ENCODE measurements at places on chromosomes 7 and 10. TPM values are rescaled to one million over a fixed set of nuclear protein-coding genes. Genes with fewer than 3 reads are reported as not detected.

- H3K27ac ChIP-seq = peak overlapping the region; percentile 94
- H3K4me1 ChIP-seq = peaks cover 85% of the 10 kb centered on the region
- no peaks in the 10 kb centered on the region for H3K27me3 ChIP-seq
Measured at GRCh38 chr7:73997056-73997455, 30.9 kb upstream of the ELN start.

- H3K27ac ChIP-seq = no peak overlapping the region
- no peaks in the 10 kb centered on the region for H3K4me1 ChIP-seq
- no peak overlapping the region for H3K4me3 ChIP-seq
- DNase-seq = no peak
- H3K27me3 ChIP-seq = no peaks in the 10 kb centered on the region
- peaks cover 2% of the 10 kb centered on the region for H3K36me3 ChIP-seq
Measured at GRCh38 chr7:14293434-14293833, 304.0 kb upstream of the ETV1 start.

GRCh38 chr7:139092090-139092796 lies 17.3 kb downstream of the ZC3HAV1 start:
- no peaks in the 10 kb centered on the region for H3K27me3 ChIP-seq
- H3K27ac ChIP-seq = no peak overlapping the region
- peaks cover 25% of the 10 kb centered on the region for H3K4me1 ChIP-seq
- peaks cover 13% of the 10 kb centered on the region for H3K36me3 ChIP-seq
- no peak overlapping the region for H3K4me3 ChIP-seq

GRCh38 chr7:21939136-21939857 lies 6.4 kb downstream of the CDCA7L start:
- H3K36me3 ChIP-seq = peaks cover 9% of the 10 kb centered on the region
- H3K4me1 ChIP-seq = peaks cover 31% of the 10 kb centered on the region
- DNase-seq = no peak
- H3K27me3 ChIP-seq = no peaks in the 10 kb centered on the region
- no peak overlapping the region for H3K27ac ChIP-seq

- peaks cover 5% of the 10 kb centered on the region for H3K27me3 ChIP-seq
- H3K4me3 ChIP-seq = no peak overlapping the region
- peaks cover 3% of the 10 kb centered on the region for H3K36me3 ChIP-seq
- no peak overlapping the region for H3K27ac ChIP-seq
- DNase-seq = no peak
- peaks cover 17% of the 10 kb centered on the region for H3K4me1 ChIP-seq
Measured at GRCh38 chr7:33716581-33717477, 188.5 kb upstream of the BMPER start.

GRCh38 chr10:89649051-89649450 lies 4.0 kb upstream of the PANK1 start:
- H3K27ac ChIP-seq = no peak overlapping the region
- no peak overlapping the region for H3K4me3 ChIP-seq
- no peak for DNase-seq
- no peaks in the 10 kb centered on the region for H3K27me3 ChIP-seq
- peaks cover 18% of the 10 kb centered on the region for H3K4me1 ChIP-seq
- no peaks in the 10 kb centered on the region for H3K36me3 ChIP-seq

GRCh38 chr7:50853311-50853710 lies 70.6 kb upstream of the GRB10 start:
- no peak overlapping the region for H3K4me3 ChIP-seq
- no peaks in the 10 kb centered on the region for H3K4me1 ChIP-seq
- H3K36me3 ChIP-seq = no peaks in the 10 kb centered on the region
- no peak overlapping the region for H3K27ac ChIP-seq

DNA sequence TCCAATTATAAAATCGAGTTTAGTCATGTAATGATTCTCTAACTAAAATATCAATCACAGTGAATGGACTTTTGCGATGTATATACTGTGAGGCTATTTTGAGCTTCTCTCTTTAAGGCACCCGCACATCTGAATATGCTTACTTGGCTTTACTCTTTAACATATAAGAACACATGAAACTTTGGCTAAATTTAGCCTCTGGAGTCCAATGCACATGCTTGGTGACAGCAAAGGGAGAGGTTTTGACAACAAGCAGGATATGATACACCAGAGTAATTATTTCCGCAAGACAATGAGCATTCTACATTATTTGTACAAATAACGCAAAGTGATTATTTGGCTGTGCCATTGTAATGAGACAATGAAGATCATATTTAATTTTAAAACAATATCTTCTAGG lies 72.4 kb downstream of the ARID5B start:
- peaks cover 59% of the 10 kb centered on the region for H3K4me1 ChIP-seq
- peaks cover 4% of the 10 kb centered on the region for H3K36me3 ChIP-seq
- DNase-seq = no peak

DNA sequence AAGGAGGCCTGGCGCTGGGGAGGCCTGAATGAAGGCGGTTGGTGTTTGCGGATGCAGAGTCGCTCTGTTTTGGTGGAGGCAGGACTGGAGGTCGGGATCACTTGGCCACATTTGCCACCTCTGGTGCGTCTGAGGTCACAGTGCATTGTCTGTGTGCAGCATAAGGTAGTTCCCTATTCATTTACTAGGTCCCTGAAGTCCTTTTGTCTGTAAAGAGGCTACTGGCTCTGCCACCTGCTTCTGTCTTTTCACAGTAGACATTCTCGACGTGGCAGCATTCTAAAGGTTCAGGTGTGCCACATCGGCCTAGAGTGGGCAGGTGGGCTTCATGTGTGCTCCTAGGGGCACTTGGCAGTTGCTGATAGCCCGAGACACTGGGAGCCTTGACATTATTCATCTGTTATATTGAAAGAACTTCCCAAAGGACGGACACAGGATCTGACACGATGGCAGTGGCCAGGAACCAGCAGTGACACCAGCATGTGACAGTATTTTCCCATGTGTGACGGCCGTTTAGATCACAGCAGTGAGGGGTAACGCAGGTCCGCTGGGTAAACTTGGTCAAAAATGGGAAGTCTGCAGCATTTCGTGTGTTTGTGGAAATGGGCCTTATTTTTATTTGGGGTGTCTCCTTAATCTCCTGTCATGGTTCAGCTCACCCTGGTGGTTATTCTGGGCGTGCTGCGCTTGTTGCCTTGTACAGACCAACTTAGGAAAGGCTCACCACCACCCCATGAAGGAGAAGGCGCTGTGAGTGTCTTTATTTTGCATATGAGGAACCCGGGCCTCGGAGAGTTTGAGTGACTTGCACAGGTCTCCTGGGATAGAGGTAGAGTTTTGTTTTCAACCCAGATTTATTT lies 5.9 kb downstream of the MGMT start:
- H3K27ac ChIP-seq = no peak overlapping the region
- no peak overlapping the region for H3K4me3 ChIP-seq
- H3K27me3 ChIP-seq = no peaks in the 10 kb centered on the region
- H3K4me1 ChIP-seq = no peaks in the 10 kb centered on the region
- no peak for DNase-seq

DNA sequence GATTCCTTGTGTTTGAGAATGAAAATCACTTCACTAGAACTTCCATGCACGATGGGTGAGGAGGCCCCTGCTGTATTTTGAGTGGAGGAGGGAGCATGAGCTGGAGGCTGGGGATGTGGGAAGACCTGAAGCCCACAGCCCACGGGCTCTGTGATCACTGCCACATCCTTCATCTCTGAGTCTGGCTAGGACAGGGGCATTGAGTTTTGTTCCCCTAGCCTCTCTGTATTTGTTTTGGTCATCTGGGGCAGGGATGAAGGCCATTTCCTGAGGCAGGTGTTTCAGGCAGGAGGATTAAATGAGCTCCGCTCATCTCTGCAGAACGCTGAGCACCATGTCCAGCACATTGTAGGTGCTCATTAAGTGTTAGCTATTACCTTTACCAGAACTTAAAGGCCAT lies 293.6 kb downstream of the GLRX3 start:
- H3K27ac ChIP-seq = no peak overlapping the region
- no peaks in the 10 kb centered on the region for H3K36me3 ChIP-seq
- H3K4me3 ChIP-seq = no peak overlapping the region
- H3K4me1 ChIP-seq = no peaks in the 10 kb centered on the region
- no peaks in the 10 kb centered on the region for H3K27me3 ChIP-seq

DNA sequence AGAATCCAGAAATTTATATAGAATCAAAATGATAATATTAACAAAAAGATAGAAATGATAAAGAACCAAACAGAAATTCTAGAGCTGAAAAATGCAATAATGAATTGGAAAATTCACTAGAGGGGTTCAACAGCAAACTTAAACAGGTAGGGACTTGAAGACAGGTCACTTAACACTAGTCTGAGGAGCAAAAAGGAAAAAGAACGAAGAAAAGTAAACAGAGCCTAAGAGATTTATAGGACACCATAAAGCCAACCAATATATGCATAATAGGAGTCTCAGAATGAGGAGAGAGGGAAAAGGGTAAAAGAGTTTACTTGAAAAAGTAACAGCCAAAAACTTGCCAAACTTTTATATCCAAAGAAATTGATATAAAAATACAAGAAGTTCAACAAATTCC lies 44.3 kb upstream of the RET start:
- H3K27me3 ChIP-seq = peaks cover 9% of the 10 kb centered on the region
- no peaks in the 10 kb centered on the region for H3K36me3 ChIP-seq
- no peaks in the 10 kb centered on the region for H3K4me1 ChIP-seq

DNA sequence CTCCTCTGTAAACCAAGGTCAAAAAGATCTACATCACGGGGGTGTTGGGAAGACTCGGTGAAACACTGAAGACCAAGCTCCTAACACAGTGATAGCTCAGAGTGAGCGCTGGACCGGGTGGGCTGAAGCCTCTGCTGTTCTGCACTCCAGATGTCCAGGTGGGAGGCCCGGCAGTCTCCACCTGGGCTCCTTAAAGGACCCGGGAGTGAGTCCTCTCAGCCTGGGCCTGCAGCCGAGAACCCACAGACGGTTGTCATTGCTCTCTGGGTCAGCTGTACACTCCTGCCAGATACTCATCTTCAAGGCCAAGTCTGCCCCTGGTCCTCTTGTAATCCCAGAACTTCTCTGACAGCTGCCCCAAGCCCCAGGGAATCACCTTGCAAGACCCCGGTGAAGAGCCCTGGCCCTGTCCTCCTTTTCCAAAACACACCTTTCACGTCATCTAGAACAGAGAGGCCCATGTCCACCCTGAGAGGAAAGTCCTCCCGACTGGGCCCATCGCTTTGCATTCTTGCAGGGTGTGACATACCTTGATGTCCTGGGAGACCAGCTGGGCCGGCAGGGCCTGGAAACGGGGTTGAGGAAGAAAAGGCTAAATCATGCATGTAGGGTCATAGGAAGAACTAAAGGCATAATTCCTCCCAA lies 43.7 kb downstream of the COL17A1 start:
- H3K27ac ChIP-seq = no peak overlapping the region
- H3K36me3 ChIP-seq = no peaks in the 10 kb centered on the region
- H3K4me3 ChIP-seq = no peak overlapping the region
- no peak for DNase-seq
- H3K4me1 ChIP-seq = no peaks in the 10 kb centered on the region
- H3K27me3 ChIP-seq = no peaks in the 10 kb centered on the region

DNA sequence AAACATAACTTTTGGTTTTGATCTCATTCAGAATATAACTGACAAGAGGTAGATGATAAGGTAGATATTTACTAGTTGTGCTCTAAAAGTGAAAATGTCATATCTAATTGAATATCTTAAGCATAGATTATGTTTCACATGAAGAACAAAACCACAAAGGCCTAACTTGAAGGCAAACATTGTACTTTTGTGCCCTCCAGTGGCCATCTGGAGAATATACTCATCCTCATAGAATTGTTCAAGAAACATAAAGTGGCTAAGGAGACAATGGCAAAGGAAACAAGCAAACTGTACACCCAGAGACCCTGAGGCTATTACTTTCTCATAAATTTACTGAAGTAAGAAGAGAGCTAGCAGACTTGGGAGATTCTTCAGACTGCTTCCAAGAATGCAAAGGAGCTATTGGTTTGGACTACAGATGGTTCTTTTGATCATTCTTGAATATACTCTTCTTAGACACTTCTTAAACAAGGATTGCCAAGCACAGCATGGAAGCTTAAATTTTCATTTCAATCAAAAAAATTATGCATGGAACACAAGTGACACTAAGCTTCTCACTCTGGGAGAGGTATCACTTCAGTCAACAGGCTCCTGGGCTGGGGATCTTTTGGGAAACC lies 98.2 kb upstream of the DKK1 start:
- peaks cover 27% of the 10 kb centered on the region for H3K4me1 ChIP-seq
- H3K36me3 ChIP-seq = no peaks in the 10 kb centered on the region
- DNase-seq = no peak
- no peaks in the 10 kb centered on the region for H3K27me3 ChIP-seq

LRRD1 gene
- total RNA-seq = not detected

TMEM140 gene
- total RNA-seq = not detected

SEMA3C gene
- total RNA-seq = 77.4 TPM

VAX1 gene
- total RNA-seq = not detected

CCZ1 gene
- total RNA-seq = 118 TPM

SORCS1 gene
- not detected for total RNA-seq

SFRP4 gene
- 0.41 TPM for total RNA-seq

MICU1 gene
- total RNA-seq = 48.0 TPM

TSPAN33 gene
- 5.7 TPM for total RNA-seq
